ENCODE measurements at places on chromosomes 2 and 18.

GRCh38 chr2:69013840-69014821, 1.2 kb downstream of the ANTXR1 start:
- DNase-seq, result peak; percentile 75

DNA sequence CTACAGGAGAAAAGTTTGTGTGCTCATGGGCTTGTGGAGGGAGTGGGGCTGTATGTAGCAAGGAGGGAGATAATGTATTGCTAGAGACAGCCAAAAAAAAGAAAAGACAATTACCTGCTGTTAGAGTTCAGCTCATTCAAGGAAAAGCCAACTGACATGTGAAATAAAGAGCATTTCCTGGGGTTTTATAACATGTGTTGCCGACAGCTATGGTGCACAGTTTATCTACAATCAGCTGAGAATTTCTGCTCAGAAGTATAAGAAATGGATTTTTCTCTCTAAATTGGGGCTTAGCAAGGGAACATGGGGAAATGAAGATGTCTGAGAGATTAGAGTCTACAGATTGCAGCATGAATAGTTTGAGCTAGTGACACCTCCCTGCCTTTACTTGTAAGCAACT, 674.1 kb downstream of the SUCLG1 start:
- DNase-seq, result no peak

DNA sequence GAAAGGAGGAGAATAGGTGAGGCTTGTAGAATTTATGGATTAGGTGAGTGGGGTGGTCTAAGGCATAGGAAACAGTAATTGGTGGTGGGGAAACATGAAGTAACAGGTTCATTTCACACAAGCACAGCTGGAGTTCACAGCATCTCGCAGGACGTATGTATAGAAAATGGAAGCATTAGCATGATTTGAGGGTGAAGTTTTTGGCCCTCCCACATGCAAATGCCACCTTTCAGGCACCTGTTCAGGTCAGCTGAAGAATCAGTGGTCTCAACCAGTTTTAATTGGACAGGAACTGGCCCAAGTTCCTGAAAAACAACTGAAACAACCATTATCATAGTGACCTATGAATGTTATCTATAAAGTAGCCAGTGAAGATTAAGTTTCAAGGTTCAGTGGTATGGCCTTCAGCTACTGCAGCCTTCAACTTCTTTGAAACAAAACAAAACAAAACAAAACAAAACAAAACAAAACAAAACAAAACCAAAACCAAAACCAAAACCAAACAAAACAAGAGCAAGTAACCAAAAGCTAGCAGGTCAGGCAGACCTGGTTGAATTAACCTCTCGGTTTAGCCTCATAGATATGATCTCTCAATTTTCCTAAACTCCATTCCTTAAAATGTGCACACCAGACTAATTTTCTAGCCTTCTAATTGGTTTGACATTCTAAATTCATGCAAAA, 102.1 kb upstream of the SPHKAP start:
- no peak for DNase-seq

DNA sequence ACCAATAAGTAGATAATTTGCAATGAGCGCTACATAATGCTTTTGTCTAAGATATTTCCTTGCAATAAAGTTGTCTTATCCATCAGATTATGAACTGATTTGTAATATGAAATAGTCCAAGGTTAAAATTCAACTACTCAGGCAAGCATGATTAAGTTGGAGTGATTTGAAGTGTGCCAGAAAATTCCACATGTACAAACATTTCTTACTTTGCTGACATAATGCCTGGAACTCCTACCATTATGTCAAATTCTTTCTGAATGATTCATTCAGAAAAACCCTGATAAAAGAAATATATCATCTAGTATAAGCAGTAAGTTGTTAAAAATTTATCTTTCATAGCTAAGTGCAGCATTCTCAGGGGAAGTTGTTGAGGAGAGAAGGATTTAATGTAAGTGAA, 87.3 kb downstream of the CBLN2 start:
- DNase-seq, result no peak

DNA sequence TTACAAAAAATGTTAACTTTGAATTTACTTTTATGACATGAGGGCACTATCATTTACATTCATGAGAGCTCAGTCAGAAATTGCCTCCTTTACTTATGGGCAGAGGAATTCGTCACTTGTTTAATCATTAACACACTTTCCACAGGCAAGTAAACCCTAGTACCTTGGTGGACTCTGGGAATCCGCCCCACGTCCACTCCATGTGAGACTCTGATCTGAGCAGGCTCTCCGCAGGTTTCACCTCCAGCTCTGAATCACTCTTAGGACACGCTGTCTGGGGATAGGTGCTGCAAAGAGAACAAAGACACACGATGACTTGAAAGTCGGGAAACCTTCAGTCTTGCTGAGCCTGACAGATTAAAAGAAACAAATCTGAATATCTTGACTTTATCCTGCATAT, 73.6 kb downstream of the LPIN2 start:
- DNase-seq, result peak; percentile 34

DNA sequence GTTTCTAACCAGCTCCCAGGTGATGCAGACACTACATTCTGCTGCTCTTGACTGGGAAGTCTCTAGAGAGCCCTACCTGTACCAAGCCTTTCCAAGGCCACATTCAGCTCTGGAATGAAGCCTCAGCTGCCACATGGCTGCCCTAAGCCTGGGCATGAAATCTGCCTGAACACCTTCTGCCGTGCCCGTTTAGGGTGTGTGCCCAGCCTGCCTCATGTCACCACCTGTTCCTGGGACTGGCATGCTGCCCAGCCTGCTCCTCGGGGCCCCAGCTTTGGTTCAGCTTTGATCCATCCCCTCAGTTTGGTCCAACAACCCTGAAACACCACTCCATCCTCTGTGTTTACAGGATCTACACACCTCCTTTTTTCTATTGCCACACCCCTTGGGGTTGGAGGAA, 210.9 kb downstream of the L3MBTL4 start:
- DNase-seq, result no peak

- DNase-seq, result no peak
These were observed 14.2 kb downstream of the CAVIN2 start for GRCh38 chr2:191832668-191833067.

DNA sequence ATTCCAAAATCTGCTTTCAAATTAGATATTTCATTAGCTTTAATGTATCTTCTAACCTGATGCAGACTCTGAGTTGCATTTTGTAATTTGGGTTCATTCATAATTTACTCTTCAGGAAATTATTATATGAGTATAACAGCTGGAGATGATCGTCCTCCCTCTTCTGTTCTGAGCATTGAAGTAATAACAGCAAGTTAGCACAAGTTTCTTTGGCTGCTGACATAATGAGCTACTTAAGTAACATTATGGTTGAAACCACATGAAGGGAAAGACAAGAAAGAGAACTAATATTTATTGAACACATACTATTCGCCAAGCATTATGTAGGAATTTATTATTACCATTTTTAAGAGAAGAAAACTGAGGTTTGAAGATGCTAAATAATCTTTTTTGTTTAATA, 75.1 kb downstream of the CPO start:
- DNase-seq, result no peak

DNA sequence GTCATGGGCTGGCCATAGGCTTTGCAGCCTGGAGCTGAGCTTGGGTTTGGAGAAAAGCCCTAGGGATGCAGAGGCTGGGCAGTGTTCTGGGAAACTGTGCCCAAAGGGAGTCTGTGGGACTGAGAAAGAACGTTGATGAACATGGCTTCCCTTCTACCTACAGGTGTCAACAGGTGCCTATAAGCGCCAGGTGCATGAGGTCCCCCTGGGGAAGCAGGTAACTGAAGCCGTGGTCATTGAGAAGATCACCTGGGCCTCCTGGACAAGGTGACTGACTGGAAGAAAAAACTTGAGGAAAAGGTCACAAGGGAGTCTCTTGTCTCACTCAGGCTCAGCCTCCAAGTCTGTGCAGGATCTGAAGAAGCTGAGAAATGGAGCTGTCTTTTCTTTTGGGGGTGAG, 83.4 kb downstream of the RTN4 start:
- no peak for DNase-seq

DNA sequence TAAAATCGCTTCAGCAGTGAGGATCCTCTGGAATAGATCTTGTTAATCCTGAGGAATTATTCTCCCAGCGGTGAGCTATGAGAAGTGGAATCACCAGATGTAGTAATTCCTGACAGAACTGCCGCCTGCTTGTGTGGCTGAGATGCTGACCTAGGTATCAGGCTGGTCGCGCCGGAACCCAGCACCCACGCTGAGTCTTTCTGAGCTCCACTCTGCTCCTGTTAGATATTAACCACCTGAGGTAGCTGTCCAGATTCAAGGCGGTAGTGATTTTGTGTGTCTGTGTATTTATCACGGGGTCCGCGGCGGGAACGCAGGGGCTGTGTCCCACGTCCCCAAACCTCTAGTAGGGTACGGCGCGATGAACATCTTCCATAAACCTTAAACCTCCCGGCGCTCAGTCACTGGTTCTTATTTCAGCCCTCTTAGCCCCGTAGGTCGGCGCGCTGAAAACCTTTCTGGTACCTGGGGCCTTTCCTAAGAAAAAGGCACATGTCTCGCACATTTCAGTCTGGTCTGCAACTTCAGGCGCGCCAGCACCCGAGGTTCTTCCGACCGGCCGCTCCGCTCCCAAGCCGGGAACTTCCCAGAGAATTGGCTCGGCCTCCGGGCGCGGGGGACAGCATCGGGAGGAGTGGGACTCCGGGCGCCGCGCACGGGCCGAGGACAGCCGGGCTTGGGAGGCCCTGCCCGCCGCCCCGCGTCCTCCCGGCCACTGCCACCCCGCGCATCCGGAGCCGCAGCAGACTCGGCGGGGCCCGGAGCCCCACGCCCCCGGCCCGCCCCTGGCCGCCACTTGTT, 542 bp upstream of the CNNM3 start:
- DNase-seq, result no peak

GRCh38 chr2:39772812-39773152, 6.3 kb downstream of the THUMPD2 start:
- no peak for DNase-seq

DNA sequence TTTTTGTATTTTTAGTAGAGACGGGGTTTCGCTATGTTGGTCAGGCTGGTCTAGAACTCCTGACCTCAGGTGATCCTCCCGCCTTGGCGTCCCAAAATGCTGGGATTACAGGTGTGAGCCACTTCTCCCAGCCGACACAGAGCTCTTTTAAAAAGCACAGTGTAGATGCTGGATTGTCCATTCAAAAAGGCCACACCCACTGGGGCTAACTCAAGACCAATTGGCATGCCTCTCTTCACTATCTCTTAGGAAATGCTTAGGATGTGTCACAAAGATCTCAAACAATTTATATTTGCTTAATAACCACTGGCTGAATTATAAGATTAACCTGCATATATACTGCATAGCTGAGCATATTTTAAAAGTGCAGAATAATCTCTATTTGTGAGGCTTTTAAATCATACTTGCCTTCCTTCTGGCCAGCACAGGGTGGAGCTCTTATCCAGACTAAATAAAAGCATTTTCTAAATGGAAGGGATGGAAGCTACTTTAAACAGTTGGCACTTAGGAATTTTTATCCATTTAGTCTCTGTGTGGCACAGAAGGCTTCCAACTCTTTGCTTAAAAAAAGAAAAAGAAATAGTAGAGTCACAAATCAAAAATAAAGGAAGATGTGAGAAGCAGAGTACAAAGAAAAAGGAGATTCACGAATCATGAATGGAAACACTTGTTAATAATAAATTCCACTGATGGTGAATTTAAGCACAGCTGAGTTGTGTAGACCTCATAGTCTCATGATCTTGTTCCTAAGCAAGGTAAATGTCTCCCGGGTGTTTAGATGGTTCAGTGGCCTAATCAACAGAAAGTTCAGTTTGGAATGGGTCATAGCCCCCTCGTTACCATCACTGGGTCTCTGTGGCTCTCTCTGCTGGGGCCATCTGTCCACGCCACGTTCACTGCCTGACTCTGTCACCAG, 22.4 kb downstream of the CRYGD start:
- peak; percentile 43 for DNase-seq

- DNase-seq, result peak; percentile 58
These were observed 111.7 kb downstream of the PARD3B start for GRCh38 chr2:204657024-204657423.

DNA sequence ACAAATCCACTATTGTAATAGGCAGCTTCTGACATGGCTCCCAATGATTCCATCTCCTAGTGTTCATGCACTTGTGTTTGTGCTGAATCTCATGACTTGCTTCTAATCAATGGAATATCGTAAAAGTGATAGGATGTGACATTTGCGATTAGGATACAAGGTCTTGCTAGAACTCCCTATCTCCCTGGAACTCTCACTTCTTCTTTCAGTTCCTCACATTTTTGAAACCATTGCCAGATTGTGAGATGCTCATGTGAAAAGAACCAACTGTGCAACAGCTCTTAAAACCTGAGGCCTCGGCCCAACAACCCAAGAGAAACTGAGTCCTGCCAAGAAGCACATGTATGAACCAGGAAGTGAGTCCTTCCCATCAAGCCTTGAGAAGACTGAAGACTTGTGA, 226.9 kb upstream of the DTNA start:
- DNase-seq, result no peak

GRCh38 chr18:44258086-44258485, 422.6 kb upstream of the SETBP1 start:
- DNase-seq, result no peak

GRCh38 chr2:204871231-204871953, 326.1 kb downstream of the PARD3B start:
- DNase-seq, result no peak

DNA sequence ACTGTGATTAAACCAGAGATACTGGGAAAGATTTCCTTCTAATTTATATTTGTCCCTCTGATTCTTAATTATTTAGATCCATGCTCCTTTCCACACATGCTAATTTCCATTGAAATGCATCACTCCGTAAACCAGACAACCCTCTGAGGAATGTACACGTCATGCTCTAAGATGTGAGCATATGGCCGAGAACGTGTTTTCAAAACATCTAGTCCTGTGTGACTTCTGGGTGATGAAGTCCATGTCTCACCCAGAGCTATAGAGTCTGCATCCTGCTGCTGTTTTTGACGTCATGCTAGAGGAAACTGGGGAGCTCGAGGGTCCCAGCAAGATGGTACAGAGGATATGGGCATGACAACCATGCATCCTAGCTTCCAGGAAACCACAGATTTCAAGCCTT, 53.6 kb downstream of the CAPN13 start:
- DNase-seq, result no peak

DNA sequence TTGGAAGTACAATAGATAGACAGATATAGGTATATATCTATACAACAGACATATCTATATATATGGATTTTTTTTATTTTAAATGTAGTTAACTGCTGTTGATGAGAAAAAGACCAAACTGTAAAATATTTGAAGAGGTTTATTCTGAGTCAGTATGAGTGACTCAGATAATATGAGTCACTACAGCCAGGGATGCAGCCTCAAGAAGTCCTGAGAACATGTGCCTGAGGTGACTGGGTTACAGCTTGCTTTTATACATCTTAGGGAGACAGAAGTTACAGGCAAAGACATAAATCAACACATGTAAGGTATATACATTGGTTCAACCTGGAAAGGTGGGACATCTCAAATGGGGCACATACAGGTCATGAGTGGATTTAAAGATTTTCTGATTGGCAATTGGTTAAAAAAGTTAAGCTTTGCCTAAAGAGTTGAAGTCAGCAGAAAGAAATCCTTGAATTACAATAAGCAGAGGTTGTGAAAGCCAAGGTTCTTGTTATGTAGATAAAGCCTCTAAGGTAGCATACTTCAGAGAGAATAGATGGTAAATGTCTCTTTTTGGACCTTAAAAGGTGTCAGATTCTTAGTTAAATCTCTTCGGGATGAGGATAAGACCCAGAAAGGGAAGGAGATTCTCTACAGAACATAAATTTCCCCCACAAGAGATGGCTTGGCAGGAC, 149.9 kb downstream of the RBM43 start:
- DNase-seq, result no peak

Data from lung (tissue), 17 donors.